ENCODE measurements at places on chromosomes 3 and 15.

DNA sequence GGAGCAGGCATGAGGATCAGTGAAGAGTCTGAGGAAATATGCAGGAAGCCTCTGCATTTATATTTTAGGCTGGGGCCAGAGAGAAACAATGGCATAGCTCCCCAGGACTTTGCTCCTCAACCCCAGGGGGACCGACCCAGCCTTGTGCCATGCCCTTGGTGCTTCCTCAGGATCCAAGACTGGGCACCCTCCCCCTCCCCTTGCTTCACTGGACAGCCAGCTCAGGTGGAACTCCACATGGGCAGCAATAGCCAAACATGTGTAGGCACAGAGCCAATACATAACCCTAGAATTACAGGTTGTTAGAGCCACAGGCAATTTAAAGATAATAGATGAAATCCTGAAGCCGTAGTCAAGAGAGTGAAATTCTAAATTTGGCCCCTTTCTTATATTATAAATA, 73.0 kb upstream of the ETV5 start:
- no peak for DNase-seq

GRCh38 chr15:47516558-47516957, 200.7 kb upstream of the SEMA6D start:
- DNase-seq = no peak

DNA sequence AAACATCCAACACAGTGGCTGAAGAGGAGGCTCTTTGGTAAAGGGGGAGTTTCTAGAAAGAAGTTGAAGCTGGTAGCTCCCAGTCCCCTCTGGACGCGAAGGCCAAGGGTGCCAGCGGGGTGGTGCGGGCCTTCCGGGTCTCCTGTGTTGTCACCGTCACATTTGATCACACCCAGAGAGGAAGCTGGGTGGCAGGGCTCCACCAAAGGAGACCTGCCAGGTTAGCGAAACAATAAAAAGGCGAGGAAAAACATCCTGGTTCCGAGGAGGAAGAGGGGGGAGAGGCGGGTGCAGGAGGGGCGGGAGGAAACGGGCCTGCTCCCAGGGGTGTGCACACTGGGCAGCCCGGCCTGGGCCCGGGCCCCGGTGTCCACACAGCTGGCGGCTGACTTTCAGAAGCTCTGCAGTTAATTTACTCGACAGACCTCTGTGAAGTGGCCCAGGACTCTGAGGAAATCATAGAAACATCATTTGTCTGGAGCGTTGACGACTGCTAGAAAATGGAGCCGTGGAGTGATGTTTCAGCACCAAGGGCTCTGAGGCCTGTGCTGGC, 12.1 kb downstream of the HEG1 start:
- DNase-seq = no peak

- DNase-seq = no peak
Observed at GRCh38 chr3:101784855-101785613, 6.0 kb downstream of the NXPE3 start.

- no peak for DNase-seq
Observed at GRCh38 chr3:35946121-35946853, 307.0 kb downstream of the ARPP21 start.

DNA sequence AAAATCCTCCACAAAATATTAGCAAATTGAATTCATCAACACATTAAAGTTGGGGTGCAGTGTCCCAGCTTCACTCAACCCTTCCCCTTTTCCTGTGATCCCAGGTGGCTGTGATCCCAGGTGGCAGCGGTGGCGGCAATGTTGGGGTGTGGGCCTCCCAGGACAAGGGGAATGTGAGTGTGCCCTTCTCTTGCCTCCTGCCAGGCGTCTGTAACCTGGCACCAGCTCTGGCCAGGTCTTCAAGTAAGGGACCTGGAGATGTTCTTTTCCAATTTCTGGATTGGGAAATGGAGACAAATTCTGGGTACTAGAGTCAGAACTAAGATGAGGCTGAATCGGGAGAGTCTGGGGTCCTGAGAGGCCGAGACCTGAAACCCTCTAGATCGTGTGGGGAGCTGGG, 20.1 kb downstream of the GOLGA6A start:
- no peak for DNase-seq

GRCh38 chr3:11530153-11530721, 113.5 kb downstream of the VGLL4 start:
- no peak for DNase-seq

DNA sequence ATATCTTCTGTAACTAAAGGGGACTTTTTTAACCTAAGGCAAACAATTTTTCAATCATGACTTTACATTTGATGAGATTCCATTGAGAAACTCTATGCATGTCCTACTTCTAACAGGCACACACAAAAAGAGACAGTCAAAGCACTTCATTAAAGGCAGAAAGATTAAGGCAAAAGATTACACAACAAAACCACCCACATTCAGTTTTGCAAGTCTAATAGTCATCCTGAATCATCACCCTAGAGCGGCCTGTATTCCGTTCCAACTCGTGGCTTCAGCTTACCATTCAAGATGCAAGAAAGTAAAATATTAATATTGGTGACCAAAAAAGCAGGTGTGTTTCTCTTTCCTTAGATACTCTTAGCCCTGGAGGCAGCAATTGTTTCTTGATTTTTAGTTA, 205.9 kb downstream of the P3H2 start:
- no peak for DNase-seq

GRCh38 chr3:51619983-51620382, 51.1 kb upstream of the TEX264 start:
- no peak for DNase-seq

DNA sequence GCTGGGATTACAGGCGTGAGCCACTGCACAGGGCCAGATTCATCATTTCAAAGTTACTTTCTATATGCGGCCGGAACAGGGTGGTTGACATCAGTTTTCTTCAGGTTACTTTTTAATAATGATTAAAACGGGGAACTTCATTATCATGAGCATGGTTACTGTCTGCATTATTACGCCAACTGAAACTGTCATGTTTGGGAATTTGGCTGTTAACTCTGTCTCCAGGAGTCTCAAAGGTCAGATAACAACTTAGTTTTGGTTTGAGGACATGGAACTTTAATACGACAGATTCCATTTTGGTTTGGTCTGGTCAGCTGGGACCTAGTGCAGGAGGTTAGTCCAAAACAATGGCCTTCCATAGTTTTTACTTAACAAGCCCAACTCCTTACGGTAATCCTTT, 8.5 kb downstream of the CYP8B1 start:
- no peak for DNase-seq

DNA sequence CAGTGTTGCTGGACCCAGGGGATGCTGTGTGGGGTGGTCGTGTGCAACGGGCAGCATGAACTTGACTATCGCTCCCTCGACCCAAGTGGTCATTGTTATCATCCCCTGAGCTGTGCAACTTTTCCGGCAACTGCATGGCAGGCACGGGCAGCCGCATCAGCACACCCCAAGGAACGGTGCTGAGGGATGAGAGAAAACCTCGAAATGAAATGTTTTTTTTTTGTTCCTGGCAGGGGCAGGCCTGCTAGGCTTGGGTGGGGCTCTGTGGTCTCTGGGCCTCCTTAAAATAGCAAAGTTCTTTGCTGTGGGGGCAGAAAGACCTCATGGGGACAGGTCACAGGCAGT, 51.4 kb downstream of the CORO2B start:
- DNase-seq = no peak

DNA sequence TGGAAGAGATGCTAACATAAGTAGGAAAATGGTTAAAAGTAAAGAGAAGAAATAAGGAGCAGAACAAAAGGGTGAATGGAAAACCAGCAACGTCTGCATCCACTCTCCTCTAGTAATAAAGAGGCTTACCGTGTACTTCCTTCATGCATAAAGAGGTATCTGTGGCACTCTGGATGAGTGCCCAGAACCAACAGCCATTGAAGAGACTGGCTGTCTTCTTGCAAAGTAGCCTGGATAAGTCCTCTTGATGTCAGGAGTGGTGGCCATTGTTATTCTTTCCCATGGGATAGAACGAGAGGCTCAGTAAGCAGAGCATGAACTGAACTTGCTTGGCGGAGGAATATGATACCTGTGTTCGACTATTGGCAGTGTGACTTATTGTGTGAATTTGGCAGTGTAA, 186.2 kb upstream of the RASGRP1 start:
- DNase-seq = no peak

- no peak for DNase-seq
Observed at GRCh38 chr3:184884359-184885017, 72.5 kb downstream of the VPS8 start.

DNA sequence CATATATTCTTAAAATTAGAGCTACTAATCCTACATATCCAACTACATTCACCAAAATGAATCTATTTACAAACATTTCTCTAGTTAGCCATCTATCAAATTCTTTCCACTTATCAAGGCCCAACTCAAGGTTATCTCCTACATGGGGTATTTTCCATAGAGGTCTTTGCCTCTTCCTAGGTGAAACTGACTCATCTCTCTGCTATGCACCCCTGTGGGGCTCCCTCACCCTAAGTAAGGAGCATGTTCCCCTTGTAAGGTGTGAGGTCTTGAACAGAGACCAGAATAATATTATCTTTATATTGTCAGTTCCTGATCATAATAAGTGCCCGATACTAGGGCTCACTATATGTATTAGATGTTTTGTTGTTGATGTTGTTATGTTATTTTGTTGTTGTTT, 74.6 kb upstream of the TSC22D2 start:
- DNase-seq = no peak

DNA sequence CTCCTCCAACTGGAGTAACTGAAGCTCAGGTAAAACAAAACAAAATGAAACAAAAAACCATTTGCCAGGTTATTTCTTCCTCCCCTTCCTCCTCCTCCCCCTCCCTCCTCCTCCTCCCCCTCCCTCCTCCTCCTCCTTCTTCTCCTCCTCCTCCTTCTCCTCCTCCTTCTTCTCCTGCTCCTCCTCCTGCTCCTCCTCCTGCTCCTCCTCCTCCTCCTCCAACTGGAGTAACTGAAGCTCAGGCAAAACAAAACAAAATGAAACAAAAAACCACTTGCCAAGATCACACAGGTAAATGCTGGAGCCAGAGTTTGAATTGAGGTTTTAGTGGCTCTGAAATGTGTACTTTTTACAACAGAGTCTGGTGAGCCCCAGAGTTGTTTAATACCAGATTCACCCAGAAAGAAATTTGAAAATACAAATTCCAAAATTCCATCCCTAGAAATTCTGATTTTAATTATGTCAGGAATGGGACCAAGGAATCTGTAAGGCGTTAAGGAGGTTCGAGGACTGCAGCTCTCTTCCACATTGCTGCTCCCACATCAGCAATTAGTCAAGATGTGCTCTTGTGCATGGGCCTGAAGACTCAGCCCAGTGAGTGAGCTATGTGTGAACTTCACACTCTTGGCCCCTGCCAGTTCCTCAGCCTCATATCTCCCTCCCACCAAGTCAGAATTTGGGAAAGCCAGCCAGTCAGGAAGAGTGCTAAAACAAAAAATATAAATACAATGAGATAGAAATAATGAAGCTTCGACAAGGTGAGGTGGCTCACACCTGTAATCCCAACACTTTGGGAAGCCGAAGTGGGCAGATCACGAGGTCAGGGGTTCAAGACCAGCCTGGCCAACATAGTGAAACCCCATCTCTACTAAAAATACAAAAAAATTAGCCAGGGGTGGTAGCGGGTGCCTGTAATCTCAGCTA, 31.6 kb upstream of the ZNF770 start:
- DNase-seq = no peak

All from stimulated activated CD4-positive, alpha-beta T cell treated with anti-CD3 and anti-CD28 coated beads, Interleukin-4, amount 100 ng/mL, for 1 hour (primary cell).